ENCODE measurements at places on chromosomes 7 and 10.

DNA sequence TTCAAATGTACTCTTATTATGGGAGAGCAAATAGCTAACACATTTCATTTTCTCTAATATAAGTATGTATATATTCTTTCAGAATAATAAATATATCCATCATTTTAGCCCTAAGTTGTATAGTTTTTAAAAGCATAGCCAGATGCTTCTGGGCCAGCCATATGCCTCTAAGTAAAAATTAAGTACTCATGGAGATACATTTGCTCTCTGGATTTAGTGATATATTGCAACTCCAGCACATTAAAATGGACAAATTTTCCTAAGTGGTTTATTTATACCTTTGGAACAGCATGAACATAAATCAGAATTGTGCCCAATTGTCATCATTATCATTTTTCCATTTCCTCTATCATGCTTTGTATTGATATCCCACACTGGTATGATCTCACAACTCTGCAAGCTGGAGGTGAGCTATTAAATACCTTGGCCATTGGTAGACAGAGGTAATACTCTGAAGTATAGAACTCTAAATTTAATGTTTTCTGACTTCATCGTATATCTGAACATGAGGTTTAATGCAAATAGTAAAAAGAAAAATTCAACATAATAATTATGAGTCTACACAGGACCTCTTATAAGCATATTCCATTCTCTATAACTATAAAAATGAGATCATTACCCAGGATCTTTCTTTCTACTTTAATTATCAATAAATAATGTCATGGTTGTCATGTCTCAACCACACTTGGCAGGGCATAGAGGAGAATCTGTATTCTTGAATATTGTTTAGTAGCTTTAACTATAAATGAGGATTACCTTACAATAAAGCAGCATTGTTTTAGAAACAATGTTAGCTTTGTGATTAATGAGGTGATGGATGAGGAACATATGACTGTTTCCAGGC is 90.8 kb downstream of the AGMO start:
- DNase-seq = no peak

DNA sequence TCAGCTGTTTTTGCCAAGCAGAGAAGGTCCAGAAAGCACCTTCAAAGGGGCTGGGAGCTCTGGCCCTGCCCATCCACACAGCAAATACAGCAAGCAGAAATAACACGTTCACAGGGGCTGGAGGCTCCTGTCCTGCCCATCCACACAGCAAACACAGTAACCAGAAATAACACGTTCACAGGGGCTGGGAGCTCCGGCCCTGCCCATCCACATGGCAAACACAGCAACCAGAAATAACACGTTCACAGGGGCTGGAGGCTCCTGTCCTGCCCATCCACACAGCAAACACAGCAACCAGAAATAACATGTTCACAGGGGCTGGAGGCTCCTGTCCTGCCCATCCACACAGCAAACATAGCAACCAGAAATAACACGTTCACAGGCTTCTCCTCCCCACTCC is 558.1 kb downstream of the PTPRN2 start:
- DNase-seq = no peak

DNA sequence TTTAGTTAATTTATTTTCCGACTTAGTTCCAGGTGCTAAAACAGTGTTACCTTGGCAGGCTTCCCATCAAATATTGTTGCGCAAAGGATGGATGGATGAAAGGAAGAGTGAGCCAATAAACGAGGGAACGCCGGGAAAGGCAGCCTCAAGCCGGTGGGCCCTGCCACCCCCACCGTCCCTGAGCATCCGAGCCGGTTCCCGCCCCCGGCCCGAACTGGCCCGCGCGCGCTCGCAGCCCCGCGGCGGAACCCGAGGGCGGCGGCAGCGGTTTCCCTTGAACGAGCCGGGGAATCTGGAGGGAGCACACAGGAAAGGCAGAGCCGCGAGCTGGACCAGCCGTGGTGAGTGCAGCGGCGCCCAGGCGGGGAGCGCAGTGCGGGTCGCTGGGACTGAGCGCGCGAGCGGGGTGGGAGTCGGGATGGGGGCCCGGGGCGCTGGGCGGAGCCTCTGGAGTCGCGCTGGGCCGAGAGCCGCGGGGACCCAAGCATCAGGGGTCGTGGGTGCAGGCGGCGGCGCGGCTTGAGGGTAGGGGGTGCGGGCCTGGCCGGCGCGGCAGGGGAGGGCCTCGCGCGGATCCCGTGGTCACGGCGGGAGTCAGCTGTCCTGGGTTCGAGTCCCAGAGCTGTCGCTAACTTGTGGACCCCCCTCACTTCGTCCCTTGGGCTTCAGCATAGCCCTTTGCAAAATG is at the start of gene AGK:
Gene AGK (plus strand): TSS at position 317 of the 688 bp plus-strand sequence. CDS start 4,057 bp downstream, outside the sequence.
- DNase-seq = peak; percentile 89

DNA sequence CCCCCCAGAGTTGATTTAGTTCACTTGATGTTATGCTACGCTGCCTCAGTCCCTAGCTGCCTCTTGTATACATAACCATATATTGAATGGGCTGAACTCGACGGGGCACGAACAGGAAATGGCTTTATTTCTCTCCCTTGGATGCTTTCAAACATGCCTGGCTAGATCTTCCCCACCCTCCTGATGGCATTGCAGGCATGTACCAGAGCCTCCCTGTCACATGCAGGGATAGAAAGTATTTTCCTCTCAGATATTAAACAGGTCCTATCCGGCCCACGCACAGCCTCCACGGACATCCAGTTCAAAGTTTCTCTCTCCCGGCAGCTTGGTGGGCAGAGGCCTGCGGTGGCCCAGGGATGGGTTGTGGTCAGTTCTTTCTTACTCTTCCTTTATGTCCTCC is 422.1 kb downstream of the RPS24 start:
- DNase-seq = no peak

- no peak for DNase-seq
Observed at GRCh38 chr10:103679096-103679790, 176.1 kb downstream of the SH3PXD2A start.

- DNase-seq = peak; percentile 91
Observed at GRCh38 chr7:106071356-106071998, 40.6 kb downstream of the SYPL1 start.

Measured in hematopoietic multipotent progenitor cell treated with erythropoietin and hydrocortisone succinate and interleukin-3 and kit ligand, for 4 days (in vitro differentiated cells).